ENCODE measurements at places on chromosomes 3 and 15. TPM values are rescaled to one million over a fixed set of nuclear protein-coding genes. Genes with fewer than 3 reads are reported as not detected.

DNA sequence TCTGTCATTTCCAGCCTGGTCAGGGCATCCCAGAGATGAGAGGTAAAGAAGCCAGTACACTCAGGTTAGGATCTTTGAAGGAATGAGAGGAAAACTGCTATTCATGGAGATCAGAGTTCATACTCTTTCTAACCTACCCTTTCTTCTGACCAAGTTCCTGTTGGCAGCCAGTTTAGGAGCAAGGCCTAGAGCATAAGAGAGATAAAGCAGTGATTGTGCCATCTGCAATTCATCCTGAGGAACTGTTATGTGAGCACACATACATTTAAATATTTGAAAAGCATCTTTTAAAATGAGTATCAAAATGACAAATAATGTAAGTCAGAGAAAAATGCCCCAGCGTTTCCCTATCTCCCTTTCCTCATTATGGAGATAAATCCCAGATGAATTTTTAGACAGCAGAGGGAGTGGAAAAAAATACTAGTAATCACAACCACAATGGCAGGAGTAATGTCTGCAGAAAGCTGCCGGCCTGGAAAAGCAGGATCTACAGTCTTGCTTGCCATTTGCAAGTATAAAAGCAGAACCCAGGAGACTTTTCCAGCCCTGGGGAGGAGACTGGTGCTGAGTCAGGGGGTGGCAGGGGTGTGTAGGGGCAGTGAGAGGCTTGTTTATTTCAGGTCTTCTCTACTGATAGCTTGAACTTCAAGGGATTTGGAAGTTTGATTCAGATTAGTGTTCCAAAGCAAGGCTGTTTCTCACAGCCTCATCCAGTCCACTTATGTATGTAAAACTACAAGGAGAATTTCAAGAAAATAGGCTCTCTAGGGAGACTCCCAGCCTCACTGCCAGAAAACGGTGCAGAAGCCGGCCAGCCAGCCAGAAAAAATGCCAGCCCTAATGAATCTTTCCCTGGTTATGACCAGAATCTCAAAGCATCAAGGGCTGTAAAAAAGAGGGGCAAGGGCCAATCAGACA is 1052.4 kb downstream of the TUSC7 start:
- DNase-seq: no peak

DNA sequence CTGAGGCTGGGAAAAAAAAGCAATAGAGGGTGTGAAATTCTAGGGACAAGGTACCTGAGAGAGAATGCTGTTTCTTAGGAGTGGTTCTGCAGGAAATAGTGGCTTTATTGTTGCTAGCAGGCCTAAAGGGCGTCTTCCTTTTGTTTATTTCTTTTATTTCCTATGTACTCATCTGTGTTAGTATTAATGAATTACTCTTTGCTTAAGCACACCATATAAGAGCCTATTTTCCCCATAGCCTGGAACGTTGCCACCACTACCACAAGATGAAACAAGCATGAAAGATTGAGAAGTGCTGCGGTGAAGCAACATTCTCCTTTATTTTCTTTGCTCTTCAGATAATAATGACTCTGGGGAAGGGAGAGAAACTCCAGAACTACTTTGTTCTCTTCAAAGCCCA is 21.3 kb upstream of the GOLIM4 start:
- peak; percentile 62 for DNase-seq

DNA sequence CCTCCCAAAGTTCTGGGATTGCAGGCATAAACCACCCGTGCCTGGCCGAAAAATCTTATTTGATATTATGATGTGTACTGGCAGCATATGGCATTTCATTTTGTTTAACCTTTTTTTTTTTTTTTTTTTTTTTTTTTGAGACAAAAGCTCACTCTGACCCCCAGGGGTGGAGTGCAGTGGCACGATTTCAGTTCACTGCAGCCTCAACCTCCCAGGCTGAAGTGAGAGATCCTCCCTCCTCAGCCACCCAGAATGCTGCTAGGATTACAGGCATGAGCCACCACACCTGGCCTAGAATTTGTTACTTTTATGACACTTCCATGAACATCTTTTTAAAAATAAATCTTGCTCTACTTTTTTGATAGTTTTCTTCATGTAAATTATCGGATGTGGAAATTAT is 12.0 kb downstream of the TERB2 start:
- DNase-seq: no peak

GRCh38 chr3:114554731-114555130 is 260.9 kb downstream of the TIGIT start:
- DNase-seq: no peak

DNA sequence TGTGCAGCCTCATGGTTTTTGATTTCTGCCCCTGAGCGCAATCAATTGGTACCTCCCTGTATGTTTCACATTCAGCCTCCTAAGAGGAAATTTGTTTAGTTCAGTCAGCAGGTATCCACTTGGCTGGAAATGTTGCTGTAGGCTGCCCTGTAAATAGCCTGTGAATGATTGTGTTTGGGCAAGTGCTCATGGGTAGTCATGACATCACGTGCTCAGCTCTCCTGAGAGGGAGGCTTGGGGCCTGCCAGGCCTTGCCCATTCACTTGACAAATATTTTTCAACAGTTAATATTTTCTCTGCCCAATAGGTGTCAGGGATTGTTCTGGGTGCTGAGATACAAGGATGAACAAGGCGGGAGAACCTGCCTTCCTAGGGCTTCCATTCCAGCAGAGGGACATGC is 13.3 kb downstream of the HRH1 start:
- no peak for DNase-seq

Gene UBA7
- 18.6 TPM for total RNA-seq

DNA sequence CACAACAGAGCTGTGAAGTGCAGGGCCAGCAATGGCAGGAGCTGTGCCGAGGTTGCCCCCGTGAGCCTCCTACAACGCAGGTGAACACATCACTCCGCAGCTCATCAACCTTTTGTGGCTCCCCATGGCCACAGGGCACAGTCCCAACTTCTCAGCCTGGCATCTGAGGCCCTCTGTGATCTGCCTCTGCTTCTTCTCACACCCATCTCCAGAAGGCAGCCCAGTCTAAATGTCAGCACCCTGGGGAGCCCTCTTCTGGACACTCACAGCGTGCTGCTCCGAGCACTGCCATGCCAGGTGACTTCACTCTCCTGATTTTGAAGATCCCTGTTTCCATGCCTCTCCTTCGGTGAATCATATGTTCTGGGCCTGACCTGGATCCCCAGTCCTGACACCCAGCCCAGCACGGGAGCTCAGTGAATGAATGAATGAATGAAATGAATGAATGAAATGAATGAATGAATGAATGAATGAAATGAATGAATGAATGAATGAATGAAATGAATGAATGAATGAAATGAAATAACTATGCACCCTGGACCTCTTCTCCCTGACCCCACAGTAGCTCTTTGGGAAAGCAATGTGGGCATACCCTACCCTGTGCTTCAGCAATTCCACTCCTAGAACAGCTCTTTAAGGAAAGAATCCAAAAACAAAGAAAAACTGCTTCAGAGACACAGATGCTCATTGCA is 17.9 kb upstream of the SKIC8 start:
- DNase-seq: no peak

DNA sequence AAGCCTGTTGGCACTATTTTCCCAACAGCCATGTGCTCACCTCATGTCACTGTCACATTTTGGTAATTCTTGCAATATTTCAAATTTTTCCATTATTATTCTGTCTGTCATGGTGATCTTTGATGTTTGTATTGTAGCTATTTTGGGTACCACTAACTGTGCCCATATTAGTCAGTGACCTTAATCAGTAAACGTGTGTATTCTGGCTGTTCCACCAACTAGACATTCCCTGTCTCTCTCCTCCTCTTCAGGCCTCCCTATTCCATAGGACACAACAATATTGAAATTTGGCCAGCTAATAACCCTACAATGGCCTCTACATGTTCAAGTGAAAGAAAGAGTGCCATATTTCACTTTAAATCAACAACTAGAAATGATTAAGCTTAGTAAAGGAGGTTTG is 88.6 kb downstream of the OPA1 start:
- no peak for DNase-seq

Gene NPAP1
- not detected for total RNA-seq

Gene MAGEL2
- total RNA-seq: under 0.01 TPM

GRCh38 chr3:153749070-153749610 is 372.1 kb upstream of the ARHGEF26 start:
- no peak for DNase-seq

Gene ANKRD63
- total RNA-seq: under 0.01 TPM

Gene TGM4
- total RNA-seq: under 0.01 TPM

GRCh38 chr3:172630316-172630715 is 80.6 kb downstream of the NCEH1 start:
- DNase-seq: no peak

DNA sequence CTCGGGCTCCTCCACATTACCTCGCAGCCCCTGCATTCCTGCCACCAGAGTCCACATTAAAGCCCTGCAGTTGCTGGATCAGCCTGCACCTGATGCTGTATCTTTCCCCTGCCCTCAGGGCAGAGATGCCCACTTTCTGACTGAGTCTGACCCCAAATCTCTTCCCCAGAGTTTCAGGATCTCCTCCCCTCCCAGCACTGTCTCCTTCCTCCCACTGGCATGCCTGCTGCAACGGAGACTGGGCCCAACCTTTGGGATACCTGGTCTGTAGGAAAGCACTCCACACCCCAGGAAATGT is 20.6 kb upstream of the GP9 start:
- no peak for DNase-seq

GRCh38 chr15:85044251-85044853 is 62.7 kb downstream of the PDE8A start:
- DNase-seq: peak; percentile 80

DNA sequence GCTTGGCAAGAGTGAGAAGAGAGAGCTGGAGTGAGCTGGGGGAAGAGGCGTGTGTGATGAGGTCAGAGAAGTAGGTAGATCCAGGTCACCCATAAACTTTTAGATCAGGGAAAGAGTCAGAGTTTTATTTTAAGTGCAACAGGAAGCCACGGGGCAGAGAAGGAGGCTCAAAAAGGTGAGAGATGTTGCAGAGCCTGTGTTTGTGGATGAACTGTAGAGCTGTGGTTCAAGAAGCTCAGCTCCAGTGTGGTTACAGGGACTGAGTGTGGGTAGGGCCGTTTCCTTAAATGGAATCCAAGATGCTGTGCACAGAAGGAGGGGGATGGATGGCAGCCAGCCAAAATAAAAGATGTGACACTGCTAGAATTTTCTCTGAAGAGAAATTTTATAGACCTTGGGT is 337.2 kb downstream of the SATB1 start:
- DNase-seq: no peak

DNA sequence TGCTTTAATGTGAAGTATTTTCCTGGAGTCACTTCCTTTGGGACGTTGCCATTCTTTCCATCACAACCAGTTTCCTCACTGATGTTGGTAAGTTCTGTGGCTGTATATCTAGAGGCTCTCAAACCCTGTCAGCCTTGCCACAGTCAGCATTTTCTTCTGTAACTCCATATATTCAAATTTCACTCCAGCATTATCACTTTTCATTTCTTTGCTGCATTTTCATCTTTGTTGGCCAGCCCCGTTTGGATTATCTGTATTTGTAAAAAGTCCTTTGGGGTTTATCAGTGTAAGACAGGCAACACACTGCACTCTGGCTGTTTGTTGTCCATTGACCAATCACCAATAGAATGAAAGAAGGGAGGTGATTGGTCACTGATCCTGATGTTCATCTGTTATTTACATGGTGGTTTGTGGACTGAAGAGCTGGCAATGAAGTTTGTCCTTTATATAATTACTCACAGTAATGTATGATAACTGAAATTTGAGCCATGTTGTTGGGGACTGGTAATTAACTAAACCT is 20.3 kb downstream of the GMPS start:
- DNase-seq: peak; percentile 53

Gene SAXO2
- not detected for total RNA-seq

GRCh38 chr3:69379661-69380060 is 6.2 kb downstream of the FRMD4B start:
- DNase-seq: no peak

- DNase-seq: peak; percentile 22
Observed at GRCh38 chr3:171168086-171168485, 141.6 kb upstream of the SLC2A2 start.

Gene MAPKBP1
- total RNA-seq: 12.5 TPM

DNA sequence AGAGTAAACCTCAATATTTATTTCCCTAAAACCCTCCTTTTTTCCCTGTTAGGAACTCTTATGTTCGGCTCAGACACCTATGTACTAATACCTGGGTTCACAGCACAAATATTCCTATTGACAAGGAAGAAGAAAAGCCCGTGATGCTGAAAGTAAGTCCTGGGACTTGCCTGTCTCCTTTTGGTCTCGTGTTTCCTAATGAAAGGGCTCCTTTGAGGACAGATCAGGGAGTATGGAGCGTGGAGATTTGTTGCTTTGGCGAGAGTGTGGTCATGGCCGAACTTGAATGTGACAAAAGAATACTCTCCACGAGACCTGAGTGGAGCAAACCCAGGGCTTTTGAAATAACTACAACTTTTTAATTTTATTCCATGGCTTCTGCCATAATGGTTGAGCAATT is 167.8 kb downstream of the ITPR1 start:
- DNase-seq: no peak

- DNase-seq: peak; percentile 35
Observed at GRCh38 chr15:51104512-51104911, 9.8 kb upstream of the TNFAIP8L3 start.

DNA sequence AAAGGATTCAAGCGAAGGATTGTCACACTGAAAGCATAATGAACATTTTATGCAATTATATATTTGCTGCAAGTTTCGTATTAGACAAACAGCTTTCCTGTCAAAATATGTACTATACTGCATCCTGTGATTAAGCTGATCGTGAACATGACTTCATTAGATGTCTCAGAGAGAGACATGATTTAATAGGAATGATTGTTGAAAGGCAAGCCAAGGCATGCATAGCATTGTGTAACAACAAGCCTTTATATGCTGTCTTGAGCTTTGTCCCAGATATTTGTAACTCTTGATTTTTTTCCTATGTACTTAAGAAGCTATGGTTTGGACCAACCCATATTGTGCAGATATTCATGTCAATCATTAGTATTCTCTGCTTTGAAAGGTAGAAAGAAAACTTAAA is 309.1 kb downstream of the KCNH8 start:
- no peak for DNase-seq

Gene DAZL
- total RNA-seq: not detected

- DNase-seq: no peak
Observed at GRCh38 chr3:13115991-13116390, 42.8 kb upstream of the IQSEC1 start.

GRCh38 chr3:143000528-143000927 is 842 bp upstream of the U2SURP start:
- DNase-seq: peak; percentile 43

DNA sequence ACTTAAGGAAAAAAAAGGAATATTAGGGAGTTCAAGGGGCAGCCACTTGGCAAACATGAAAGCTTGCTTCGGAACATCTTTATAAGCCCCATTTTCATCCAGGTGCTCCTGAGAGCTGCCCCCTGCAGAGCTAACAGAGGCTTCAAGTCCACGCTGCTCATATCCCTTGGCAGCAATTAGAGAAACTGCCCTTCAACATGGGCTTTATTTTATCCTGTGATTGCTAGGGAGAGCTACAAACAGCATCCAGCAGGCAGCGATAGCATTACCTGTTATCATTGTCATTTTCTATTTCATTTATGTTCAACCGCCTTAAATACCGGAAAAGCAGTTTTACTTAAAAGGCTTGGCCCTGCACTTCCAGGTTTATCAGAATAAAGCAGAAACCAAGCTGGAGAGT is 68.4 kb upstream of the MCTP2 start:
- no peak for DNase-seq

Data from IMR-90 (cell line).